ENCODE measurements at places on chromosomes 7 and 10. TPM values are rescaled to one million over a fixed set of nuclear protein-coding genes. Genes with fewer than 3 reads are reported as not detected.

RARRES2 gene
- 3.3 TPM for total RNA-seq

ADAMTS14 gene
- 4.0 TPM for total RNA-seq

LIPF gene
- total RNA-seq, result not detected

DLX6 gene
- total RNA-seq, result not detected

OIT3 gene
- under 0.01 TPM for total RNA-seq

TMEM225B gene
- 0.55 TPM for total RNA-seq

OR2A5 gene
- not detected for total RNA-seq

VIPR2 gene
- not detected for total RNA-seq

TDRD1 gene
- total RNA-seq, result 0.62 TPM

SPRN gene
- 0.50 TPM for total RNA-seq

TAS2R3 gene
- 0.44 TPM for total RNA-seq

SVOPL gene
- total RNA-seq, result not detected

IMPDH1 gene
- 69.3 TPM for total RNA-seq

PURB gene
- total RNA-seq, result 25.0 TPM

DYDC2 gene
- not detected for total RNA-seq

MSANTD7 gene
- 14.9 TPM for total RNA-seq

All from uterine smooth muscle cell (primary cell).